ENCODE measurements at places on chromosomes 16 and 17.

DNA sequence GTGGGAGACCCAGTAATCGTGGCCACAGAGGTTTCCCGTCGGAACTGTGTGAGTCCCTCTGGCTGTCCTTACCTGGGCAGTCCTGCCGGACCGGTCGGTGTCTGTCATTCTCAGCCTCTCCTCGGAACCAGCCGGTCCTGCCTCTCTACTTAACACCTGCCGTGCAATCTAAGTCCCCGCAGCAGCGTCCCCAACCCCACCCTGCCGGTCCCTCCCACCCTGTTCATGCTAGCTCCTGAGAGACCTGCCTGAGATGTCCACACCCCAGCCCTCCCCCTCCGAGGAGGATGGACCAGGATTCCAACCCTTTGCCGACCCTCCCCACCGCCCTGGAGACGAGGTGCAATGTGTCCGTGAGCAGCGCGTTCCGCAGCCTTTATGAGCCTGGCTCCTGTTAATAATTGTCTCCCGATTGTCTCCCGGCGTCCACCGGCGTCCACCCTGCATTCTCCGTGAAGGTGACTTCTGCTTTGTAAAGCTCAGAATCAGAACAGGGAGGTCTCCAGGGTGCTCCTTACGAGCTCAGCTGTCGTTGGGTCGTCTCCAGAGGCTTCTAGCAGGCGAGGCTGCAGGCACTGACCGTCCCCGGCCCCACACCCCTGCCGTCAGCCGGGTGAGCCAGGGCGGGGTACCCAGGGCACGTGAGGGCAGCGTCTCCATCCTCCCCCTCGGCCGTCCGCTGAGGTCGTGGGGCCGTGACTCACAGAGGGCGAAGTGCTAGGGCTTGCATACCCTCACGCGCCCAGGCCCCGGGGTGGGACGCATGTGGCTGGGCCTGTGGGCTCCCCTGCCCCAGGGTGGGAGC, 10.1 kb downstream of the METRNL start:
- H3K4me1 ChIP-seq, result peaks cover 5% of the 10 kb centered on the region
- peak; percentile 58 for ATAC-seq
- H3K27me3 ChIP-seq, result no peaks in the 10 kb centered on the region
- H3K27ac ChIP-seq, result no peak overlapping the region

DNA sequence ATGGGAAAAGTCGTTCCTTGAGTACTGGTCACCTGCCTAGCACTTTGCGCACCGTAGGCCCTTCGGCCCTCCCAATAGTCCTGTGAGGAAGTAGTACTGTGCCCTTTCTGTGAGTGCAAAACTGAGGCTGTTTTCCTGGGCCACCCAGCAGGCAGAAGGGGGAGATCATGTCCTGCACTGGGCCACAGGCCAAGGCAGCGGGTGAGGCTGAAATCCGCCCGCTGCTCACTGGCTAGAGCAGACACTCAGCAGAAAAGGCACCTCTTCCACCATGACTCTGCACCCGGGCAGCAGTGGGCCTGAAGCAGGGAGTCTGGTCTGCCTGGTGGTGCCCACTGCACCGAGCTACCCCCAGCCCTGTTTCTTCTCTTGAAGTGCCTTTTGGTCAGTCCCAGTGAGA, 20.2 kb downstream of the METTL22 start:
- H3K4me1 ChIP-seq, result peaks cover 5% of the 10 kb centered on the region
- H3K4me3 ChIP-seq, result no peak overlapping the region
- peaks cover 90% of the 10 kb centered on the region for H3K36me3 ChIP-seq
- H3K27ac ChIP-seq, result peak overlapping the region; percentile 27
- ATAC-seq, result no peak
- H3K27me3 ChIP-seq, result no peaks in the 10 kb centered on the region

DNA sequence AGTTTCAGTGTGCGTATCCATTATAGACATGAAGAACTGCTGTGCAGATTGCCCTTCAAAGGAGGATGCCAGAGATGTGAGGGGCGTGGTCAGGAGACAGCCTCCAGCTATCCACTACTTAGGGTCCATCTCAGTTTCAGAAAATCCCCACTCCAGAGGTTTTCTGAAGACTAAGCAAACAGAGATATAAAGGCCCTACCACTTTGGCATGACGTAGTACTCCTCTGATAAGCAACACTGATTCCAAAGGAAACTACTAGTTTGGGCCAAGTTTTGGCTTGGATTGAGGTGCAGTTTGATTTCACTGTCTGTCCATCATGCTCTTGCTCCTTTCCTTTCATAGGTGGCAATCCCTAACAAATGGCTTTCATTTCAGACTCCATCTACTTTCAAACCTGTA, 228.7 kb downstream of the CDH8 start:
- no peak for ATAC-seq
- no peak overlapping the region for H3K4me3 ChIP-seq
- no peaks in the 10 kb centered on the region for H3K36me3 ChIP-seq
- H3K27ac ChIP-seq, result no peak overlapping the region

DNA sequence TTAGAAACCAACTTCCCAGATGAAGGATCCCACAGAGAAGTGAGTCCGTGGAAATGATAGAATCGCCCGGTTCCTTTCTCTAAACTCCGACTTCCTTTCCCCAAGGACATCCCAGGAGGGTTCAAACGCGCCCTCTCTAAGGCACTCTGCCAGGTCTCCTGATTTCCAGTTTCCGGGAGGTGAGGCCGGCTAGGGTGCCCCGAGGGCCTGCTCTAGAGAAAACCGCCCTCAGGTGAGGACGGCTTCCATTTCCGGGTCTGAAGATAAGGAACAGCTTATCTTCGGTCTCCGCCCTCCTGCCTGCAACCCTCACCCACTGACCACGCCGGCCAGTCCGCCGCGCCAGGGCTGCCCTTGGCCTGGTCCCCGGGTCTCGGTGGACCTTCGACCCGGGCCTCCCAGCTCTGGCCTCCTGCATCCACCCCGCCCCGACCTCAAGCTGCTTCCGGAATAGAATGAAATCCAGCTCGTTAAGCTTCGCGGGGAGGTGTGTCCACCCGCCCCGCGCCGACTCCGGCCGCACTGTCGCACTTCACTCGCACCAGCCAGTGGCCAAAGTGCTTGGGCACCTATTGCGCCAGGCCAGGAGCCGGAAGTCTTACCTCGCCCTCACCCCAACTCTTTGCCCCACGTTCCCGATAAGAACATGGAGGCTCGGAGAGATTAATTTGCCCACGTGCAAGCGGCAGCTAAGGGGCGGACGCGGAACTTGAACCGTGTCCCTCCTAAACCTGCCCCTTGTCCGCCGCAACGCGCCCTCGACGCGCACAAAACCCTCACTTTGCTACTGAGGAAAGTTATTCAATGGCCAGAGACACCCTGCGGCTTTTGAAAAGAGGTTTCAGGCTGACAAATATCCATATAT, 836 bp upstream of the MMP15 start:
- peaks cover 17% of the 10 kb centered on the region for H3K4me1 ChIP-seq
- ATAC-seq, result no peak
- H3K27ac ChIP-seq, result peak overlapping the region; percentile 47
- H3K4me3 ChIP-seq, result peak overlapping the region; percentile 80
- peaks cover 24% of the 10 kb centered on the region for H3K27me3 ChIP-seq

DNA sequence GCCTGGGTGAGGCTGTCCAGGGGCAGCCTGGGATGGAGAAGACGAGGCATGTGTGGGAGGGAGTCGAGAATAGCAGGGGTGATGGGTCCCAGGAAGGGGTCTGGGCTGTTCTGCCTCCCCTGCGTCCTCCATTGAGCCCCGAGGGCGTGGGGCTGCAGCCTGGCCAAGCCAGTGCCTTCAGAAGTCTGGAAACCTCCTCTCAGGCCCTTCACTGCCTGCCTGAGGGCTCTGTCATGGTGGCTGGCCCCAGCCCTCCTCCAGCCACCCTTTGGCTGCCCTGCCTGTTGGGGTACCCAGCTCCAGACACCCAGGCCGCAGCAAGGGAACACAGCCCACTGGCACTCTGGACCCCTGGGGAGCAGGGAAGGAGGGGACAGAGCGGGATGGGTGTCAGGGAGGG, 27.6 kb downstream of the ENGASE start:
- H3K4me3 ChIP-seq, result no peak overlapping the region
- H3K27me3 ChIP-seq, result peaks cover 88% of the 10 kb centered on the region
- H3K36me3 ChIP-seq, result no peaks in the 10 kb centered on the region
- peaks cover 8% of the 10 kb centered on the region for H3K4me1 ChIP-seq

GRCh38 chr17:68581863-68582645, 19.1 kb downstream of the FAM20A start:
- H3K4me1 ChIP-seq, result no peaks in the 10 kb centered on the region
- no peak overlapping the region for H3K27ac ChIP-seq

DNA sequence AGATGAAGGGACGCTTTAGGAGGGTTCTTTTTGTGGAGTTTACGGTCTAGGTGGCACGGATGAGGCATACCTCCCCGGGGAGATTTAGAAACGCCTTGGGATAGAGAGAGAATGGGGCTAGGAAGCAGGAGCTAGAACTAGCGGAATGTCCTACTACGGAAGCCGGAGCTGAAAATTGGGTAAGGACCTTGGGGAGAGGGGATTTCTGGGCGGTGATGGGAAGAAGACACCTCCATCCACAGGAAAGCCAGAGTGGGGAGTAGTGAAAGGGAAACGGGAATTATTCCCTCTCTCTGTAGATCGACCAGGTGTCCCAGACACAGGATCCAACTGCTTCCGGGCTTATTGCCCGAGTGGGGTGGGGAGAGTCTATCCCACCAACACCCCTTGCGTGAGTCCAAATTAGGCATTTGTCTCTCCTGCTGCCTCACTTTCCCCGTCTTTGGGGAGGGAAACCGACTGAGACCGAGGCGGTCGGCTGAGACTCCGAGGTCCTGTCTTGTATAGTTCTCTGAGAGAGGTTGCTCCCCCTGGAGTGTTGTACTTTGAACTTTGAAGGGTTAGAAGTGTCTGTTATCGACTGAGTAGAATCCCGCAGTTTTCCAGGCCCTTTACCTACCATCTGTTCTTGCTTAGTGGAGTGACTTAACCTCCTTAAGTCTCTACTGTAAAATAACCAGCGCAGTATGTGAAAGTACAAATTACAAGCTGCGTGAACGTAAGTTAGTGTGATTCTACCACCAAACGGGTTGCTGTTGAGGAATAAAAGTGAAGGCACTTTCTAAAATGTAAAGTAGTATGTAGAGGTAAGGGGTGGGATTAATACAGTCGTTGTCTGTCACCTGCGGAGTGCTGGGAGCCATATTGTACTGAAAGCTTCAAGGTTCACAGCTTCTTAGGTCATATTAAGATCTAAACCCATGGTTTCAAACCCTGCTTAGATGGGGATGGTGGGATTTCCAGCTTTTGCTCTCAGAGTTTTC, 1.0 kb downstream of the RSPRY1 start:
- peak overlapping the region; percentile 95 for H3K27ac ChIP-seq
- H3K4me1 ChIP-seq, result peaks cover 59% of the 10 kb centered on the region
- ATAC-seq, result no peak

DNA sequence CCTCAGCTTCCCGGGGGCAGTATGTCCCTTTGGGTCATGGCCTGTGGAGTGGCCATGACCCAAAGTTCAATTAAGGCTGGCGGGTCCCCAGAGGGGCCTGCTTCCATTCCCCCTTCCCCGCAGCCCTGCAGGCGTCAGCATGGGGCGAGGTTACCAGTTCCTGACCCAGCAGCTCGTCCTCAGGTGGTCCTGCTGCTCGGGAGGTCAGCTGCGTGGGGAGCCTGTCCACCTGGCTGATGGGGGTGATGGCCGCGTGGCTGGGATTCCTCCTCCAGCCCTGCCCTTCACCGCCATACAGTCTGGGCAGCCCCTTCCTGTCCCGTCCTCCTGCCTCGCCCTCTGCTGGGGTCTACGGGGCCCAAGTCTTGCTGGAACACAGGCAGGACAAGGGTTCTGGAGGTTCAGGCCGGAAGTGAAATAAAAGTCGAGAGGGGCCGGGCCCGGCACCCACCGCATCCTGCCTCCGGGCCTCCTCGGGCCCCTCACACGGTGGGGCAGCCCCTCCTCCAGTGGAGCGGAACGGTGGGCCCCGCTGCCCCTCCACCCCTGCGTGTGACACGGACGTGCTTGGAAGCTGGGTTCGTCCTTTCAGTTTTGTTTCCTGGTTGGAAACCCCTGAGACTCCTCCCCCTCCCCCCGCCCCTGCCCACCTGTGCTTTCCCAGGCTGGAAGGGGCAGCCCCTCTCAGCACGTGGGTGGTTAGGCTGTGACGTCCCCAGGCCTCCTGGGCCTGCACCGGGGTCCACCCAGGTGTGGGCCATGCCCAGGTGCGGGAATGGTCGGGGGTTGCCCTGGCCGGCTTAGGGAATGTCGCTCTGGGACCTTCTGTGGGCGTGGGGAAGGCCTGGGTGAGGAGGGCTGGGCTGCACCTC, 6.8 kb downstream of the UBALD2 start:
- H3K4me3 ChIP-seq, result peak overlapping the region; percentile 84
- peaks cover 21% of the 10 kb centered on the region for H3K36me3 ChIP-seq
- ATAC-seq, result peak; percentile 74
- peak overlapping the region; percentile 80 for H3K27ac ChIP-seq
- H3K27me3 ChIP-seq, result no peaks in the 10 kb centered on the region

- no peaks in the 10 kb centered on the region for H3K27me3 ChIP-seq
- H3K27ac ChIP-seq, result no peak overlapping the region
- no peak for ATAC-seq
- H3K36me3 ChIP-seq, result peaks cover 3% of the 10 kb centered on the region
- H3K4me3 ChIP-seq, result no peak overlapping the region
- no peaks in the 10 kb centered on the region for H3K4me1 ChIP-seq
These were observed 17.5 kb downstream of the ABHD15 start for GRCh38 chr17:29549177-29549923.

DNA sequence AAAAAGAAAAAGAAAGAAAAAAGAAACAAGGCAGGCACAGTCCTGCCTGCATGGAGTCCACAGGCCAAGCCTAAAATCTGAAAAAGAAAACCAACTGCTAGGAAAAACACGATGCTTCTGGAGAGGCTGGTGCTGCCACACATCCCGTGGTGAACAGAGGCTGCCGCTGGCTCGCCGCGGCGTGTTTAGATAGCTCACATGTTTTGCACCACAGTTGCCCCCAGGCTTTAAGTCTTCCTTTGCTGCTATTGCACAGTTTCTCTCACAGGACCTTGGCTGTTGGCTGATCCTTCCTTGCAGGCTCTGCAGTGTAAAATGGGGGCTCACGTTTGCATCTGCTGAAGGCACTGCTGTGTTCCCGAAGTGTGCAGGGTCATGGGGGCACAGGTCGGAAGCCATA, 8.6 kb downstream of the SLC6A4 start:
- no peak for ATAC-seq
- no peak overlapping the region for H3K4me3 ChIP-seq
- peaks cover 33% of the 10 kb centered on the region for H3K27me3 ChIP-seq
- no peaks in the 10 kb centered on the region for H3K36me3 ChIP-seq
- no peak overlapping the region for H3K27ac ChIP-seq

DNA sequence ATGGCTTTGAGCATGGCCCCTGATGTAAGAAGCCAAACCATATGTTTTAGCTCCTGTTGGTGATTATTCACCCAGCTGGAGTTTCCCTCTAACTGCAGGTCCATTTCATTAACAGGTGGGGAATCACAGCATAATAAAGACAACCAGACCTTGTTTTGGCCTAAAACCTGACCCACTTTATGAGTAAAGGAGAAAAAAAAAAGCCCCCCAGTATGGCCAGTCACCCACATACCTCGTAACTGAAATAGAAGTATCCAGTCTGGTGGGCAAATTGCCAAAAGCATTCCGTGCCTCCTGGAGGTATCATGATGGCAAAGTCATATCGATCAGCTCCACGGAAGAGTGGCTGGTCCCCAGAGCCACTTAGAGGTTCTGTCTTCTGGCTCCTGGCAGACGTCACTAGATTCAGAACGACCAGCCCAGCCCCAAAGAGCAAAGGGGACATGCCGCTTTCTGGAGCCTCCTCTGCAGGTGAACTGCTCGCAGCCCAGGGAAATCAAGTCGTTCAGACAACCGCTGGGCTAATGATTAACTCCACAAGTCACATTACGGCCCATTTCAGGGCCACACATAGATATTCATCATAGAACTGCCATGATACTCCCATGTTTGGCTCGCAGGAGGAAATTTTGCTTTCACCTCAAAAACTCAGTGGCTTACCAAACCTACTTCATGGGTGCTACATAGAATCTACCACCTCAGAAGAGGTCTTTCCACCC, at the start of gene TMED6:
Gene TMED6, minus strand, starts transcription at position 478 of the 719 bp plus-strand sequence. Its CDS starts 33 bp downstream, at position 445.
- H3K36me3 ChIP-seq, result peaks cover 46% of the 10 kb centered on the region
- H3K27me3 ChIP-seq, result no peaks in the 10 kb centered on the region
- H3K27ac ChIP-seq, result peak within 1 kb of the TSS; percentile 11
- H3K4me3 ChIP-seq, result no peak within 1 kb of the TSS
- no peak for ATAC-seq
